Lower leg skin (tissue), 4 donors: ENCODE measurements at places on chromosomes 3 and 15. TPM values are rescaled to one million over a fixed set of nuclear protein-coding genes. Genes with fewer than 3 reads are reported as not detected.

SMAD6 gene
- 5.7 TPM for total RNA-seq

CPNE9 gene
- 1.6 TPM for total RNA-seq

GPR176 gene
- 6.2 TPM for total RNA-seq

DNA sequence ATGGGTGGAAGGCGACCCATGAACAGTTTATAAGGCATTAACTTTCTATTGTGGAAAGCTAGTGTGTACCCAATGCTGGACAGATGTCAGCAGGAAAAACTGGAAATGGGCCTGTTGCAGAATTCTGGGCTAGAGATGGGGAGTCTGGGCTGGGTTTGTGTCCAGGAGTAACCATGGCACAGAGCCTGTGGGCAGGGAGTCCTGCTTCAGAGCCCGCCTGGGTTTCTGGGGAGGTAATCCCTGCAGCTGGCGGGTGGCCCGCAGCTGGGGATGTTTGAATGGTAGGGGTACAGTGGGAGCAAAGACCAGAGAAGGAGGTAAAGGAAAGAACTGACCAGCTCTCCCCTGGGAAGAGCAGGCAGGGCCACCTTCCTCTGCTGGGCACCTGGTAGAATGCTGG, 25.7 kb downstream of the ACAA1 start:
- DNase-seq: no peak

GRCh38 chr3:29070959-29071634, 209.8 kb upstream of the RBMS3 start:
- no peak for DNase-seq

DNA sequence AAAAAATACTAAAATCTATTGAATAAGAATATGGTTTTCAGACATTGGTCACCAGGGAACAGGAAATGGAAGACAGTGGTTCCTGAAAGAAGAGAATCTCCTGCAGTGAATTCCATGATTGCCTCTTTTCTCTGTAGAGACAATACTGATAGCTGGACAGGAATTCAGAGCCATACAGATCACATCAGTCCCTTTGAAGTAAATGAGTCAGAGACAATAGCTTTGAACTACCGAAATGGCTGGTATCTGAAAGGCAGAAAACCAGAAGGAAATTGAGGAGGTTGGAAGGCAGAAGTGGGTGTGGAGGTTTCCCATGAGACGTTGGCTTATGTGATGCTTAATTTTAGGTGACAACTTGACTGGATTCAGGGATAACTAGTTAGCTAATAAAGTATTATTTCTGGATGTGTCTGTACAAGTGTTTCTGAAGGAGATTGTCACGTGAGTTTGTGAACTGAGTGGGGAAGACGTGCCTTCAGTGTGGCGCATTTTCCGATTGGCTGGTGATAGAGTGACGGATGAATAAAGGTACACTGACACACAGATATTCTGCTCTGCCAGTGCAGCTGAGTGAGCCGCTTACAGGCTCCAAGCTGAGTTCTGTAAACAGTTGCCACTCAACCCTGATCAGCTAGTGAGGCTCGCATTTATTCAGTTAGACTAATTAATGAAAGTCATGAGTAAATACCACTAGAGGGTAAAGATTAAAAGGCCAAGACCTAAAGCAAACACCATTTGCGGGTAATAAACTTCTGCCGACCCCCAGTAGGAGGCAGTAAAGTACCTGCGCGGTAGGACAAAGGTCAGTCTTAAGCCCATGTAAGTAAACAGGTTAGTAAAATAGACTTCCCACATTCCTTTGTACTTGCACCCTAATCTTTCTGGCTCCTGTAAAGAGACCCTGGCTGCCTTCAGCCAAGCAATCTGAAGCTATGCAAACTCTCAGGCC, 1298.6 kb downstream of the SI start:
- no peak for DNase-seq

SIDT1 gene
- total RNA-seq: 1.8 TPM

ZNF660 gene
- 0.15 TPM for total RNA-seq

RNU5B-1 gene
- total RNA-seq: not detected

DNAJA4 gene
- 40.4 TPM for total RNA-seq

DNA sequence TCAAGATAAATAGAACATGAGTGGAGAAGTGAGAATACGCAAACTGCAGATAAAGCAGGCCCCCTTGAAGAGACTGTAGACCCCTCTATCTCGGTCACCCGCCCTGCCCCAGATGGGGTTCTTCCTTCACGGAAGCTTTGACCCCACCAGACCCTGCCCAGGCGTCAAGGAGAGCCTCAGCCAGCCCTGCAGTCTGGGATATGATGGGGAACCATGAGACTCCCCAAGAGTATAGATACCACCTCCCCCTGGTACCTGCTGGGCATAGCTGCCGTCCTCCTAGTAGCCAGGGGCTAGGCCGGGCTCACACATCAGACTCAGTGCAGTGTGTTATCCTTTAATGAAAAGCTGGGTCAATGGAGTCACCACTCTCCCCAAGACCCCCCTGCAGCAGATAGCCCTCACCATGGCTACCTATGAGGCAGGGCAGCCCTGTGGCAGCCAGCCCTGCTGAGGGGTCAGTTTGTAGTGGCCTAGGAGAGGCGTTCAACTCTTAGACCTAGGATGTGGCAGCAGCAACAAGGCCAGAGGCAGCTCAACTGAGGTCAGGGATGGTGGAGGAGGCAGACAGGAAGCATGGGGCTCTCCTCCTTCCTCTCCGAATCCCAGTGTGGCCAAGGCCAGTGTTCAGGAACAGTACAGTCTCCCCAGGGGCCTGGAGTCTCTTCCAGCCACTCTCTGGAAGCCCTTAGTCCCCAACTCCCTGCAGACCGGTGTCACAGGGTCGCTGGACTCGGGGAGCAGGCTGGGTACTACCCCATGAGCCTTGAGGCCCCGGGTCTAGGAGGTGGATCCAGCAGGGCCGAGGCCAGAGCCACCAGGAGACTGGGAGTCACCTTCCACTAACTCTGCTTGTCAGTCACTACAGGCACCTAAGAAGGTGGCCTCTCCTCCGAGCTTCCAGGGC, 26.1 kb downstream of the PLXNB1 start:
- peak; percentile 82 for DNase-seq

DNA sequence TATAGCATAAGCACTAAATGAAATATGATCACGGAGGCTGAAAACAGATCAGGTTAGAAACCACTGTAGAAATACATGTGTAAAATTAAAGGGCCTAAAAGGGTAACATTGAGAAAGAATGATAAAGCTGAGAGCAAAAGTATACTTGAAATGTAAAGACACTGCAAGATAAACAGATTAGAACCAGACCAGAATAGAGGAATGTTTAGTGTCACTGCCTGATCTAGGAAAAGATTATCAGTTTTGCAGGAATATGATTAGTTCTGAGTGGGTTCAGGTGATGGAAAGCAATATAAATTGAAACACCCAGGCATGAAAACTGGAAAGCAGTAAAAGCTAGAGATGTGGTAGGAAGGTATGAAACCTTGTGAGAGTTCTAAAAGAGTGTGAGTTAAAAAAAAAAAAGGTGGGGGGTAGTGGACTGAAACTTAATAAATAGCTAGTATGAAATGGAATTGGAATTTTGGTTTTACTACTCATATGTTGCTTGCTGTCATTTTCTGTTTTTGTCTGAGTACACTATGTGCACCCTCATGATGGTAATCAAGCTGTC, 16.0 kb upstream of the C3orf38 start:
- no peak for DNase-seq

- DNase-seq: no peak
Measured at GRCh38 chr15:29066838-29067237, 181.1 kb downstream of the APBA2 start.

DNA sequence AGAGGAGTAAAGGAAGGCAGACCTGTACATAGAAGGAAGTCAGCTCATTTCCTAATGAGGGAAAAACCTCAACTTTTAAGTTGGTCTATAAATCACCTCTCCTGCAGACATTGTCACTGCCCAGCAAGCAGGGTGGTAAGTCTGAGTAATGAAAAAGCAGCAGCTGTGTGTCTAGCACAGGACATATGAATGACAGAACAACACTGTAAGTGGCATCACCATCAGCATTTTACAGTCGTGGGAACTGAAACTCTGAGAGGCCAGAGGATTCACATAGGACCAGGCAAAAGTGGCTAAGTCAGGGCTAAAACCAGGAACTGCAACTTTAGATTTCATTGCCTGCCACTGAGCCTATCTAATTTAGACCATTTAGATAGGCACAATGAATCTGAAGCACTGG, 235.6 kb downstream of the CLSTN2 start:
- DNase-seq: no peak

DNA sequence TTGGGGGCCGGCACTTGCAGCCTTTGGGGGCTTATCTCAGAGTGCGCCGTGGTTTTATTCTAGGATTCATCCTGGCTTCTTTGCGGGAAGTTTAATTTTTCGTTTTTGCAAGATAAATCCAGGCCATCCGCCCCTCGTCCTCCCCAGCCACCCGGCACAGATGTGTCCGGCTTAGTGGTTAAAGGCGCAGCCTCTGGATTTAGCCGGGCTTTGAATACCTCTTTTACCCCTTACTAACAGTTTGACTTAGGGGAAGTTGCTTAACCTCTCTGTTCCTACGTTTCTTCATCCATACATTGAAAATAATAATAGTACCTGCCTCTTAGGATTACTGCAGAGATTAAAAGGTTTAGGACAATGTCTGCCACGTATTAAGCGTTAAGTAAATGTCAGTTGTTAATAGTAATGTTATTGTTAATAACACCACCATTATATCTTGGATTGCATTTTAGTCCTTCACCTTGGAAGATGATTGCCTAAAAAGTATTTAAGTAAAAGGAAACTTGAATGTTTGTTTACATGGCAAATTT, 714 bp downstream of the ECT2 start:
- no peak for DNase-seq

- DNase-seq: no peak
Measured at GRCh38 chr15:98805434-98806274, 157.3 kb downstream of the IGF1R start.

XIRP1 gene
- not detected for total RNA-seq

RBM15B gene
- 24.8 TPM for total RNA-seq

DNA sequence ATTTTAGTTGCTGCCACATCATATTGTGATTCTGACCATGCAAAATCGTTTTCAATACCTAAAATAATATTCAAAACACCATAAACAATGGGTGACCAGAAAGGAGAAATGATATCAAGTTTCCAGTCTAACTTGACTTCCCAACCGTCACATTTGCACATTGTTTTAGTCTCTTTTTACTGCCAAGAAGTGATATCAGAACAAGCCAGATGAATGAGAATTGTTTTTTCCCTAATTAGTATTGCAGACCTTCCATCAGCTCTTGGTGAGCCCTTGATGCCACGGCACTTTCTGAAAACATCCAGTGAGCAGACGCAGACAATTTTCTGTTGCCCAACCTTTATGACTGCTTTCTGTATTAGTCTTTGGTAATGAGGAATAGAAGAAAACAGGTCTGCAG, 62.5 kb downstream of the SPATA16 start:
- no peak for DNase-seq

GRCh38 chr3:108406063-108406660, 104.2 kb downstream of the MYH15 start:
- DNase-seq: no peak

GRCh38 chr15:29115093-29115991, 154.3 kb downstream of the NSMCE3 start:
- no peak for DNase-seq

GRCh38 chr3:123158899-123159390, 42.8 kb upstream of the SEC22A start:
- DNase-seq: no peak

KNG1 gene
- not detected for total RNA-seq

PHLDB2 gene
- 28.9 TPM for total RNA-seq

GRCh38 chr3:51712963-51713362, 6.1 kb downstream of the GRM2 start:
- DNase-seq: no peak

RFT1 gene
- 16.0 TPM for total RNA-seq

PTPN9 gene
- 7.3 TPM for total RNA-seq

DNA sequence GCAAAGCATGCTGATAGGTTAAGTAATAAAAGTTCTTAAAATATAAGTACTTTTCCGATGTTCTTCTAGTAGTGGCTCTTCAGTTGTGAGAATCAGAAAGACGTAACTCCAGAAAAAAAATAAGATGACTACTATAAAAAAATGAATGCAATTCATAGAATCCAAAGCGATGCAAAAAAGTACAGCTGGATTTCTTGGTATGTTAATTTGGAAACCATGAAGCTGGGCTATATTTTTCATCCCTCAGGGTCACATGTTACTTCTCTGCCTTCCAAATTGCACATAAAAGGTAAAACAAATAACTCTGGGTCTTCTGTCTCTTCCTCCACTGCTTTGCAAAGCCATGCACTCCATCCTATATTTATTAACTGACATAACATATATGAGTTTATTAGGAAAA, 843.9 kb upstream of the DPPA4 start:
- no peak for DNase-seq

- no peak for DNase-seq
Measured at GRCh38 chr15:67101911-67102598, 36.7 kb downstream of the SMAD3 start.

- no peak for DNase-seq
Measured at GRCh38 chr3:73461547-73461946, 163.2 kb downstream of the PDZRN3 start.

GRCh38 chr3:96813134-96813819, 1.1 kb upstream of the EPHA6 start:
- no peak for DNase-seq

- DNase-seq: no peak
Measured at GRCh38 chr15:100648951-100649350, 46.6 kb downstream of the ASB7 start.
